ENCODE measurements at places on chromosomes 1 and 21.

GRCh38 chr1:198519639-198520501 lies 20.6 kb downstream of the ATP6V1G3 start:
- DNase-seq: no peak

DNA sequence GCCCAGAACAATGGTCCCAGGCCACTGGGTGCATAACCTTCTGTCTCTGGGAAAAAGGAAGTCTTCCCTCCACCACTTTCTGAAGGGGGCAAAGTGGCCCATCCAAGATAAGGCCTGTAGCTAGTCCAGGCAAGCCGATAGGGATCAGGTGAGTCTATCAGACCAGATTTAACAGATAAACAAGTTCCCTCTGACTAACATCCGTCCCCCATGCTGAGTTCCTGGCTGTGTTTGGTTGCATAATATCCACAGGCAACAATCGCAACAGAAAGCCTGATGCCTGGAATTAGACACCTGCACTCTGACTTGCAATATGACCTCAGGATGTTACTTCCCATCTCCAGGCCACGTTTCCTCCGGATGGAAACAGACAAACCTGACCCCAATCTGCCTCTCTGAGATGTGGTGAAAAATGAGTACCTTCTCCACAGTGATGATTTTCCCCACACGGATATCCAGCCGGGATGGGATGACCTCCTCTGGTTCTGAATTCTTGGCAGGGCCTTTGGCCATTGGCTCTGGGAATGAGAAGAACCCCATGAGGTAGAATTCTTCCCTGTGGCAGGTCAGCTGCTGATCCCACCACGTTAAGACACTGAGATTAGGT lies 36.4 kb downstream of the YARS1 start:
- peak; percentile 55 for DNase-seq

GRCh38 chr1:56200442-56200841 lies 378.9 kb downstream of the PLPP3 start:
- peak; percentile 68 for DNase-seq

DNA sequence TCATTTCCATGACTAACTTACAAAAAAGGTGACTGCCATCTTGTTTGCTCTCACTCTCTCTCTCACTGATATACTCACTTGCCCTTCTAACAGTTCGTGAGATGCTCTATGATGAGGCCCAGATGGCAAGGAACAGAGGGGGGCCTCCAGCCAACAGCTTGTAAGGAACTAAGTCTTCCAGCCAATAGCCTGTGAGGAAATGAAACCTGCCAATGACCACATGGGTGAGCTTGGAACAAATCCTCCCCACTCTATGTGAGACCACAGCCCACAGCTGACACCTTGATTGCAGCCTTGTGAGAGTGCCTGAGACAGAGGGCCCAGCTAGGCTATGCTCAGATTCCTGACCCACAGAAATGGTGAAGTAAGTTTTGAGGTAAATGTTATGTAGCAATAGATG lies 153.7 kb downstream of the HHIPL2 start:
- no peak for DNase-seq

DNA sequence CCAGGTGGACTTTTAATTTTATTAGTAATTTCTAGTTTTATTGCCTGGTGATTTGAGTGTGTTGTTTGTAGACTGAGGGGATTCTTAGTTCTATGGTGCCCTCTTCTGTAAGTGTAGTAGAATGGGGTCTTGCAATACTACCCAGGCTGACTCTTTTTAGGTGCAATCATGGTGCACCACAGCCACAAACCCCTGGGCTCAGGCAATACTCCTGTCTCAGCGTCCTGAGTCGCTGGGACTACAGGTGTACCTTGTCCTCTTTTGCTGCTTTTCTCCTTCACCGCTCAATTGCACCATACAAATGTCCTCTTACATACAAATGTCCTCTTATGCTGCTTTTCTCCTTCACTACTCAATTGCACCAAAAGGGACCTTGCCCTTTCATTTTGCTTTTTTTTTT lies 43.1 kb downstream of the SCP2 start:
- DNase-seq: no peak
